ENCODE measurements at places on chromosomes 4 and X. TPM values are rescaled to one million over a fixed set of nuclear protein-coding genes. Genes with fewer than 3 reads are reported as not detected.

- no peak for DNase-seq
Measured at GRCh38 chrX:68648960-68649359, 1.5 kb downstream of the STARD8 start.

Gene RAB40A
- total RNA-seq, result 0.31 TPM

- DNase-seq, result no peak
Measured at GRCh38 chrX:123570011-123570590, 162.8 kb downstream of the THOC2 start.

GRCh38 chr4:150310159-150310895 lies 232.1 kb downstream of the DCLK2 start:
- DNase-seq, result no peak

Gene ADAM29
- not detected for total RNA-seq

Gene GDPD2
- 0.17 TPM for total RNA-seq

- DNase-seq, result no peak
Measured at GRCh38 chr4:152321398-152321797, 214.5 kb downstream of the FBXW7 start.

- DNase-seq, result no peak
Measured at GRCh38 chrX:11465648-11466411, 172.6 kb downstream of the AMELX start.

Gene MAOB
- total RNA-seq, result not detected

- DNase-seq, result no peak
Measured at GRCh38 chrX:18440835-18441234, 15.4 kb downstream of the CDKL5 start.

- DNase-seq, result no peak
Measured at GRCh38 chr4:183867247-183867646, 37.9 kb upstream of the STOX2 start.

Gene MTM1
- 9.1 TPM for total RNA-seq

DNA sequence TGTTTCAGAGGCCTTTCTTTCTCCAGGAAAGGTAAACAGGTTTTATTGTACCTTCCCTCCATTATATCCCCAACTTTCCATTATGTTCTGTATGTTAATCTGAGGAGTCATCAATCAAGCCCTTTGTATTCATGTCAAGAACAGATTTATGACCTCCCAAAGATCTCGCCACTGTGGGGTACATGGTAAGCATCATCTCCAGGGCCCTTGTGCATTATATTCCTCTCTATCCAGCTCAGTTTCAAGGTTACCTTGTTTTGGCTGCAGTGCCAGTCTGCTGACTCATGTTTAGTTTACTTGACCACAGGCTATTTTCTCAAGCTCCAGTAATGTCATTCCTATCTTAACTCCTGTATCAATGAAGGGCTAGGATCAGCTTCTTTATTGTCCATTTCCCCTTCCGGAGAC lies 125.1 kb upstream of the FRMPD4 start:
- DNase-seq, result no peak

Data from natural killer cell treated with Interleukin-12 subunit alpha and Interleukin-12 subunit beta and Interleukin-15 and Interleukin-18, amount 100 ng/mL, for 72 hours (primary cell).